ENCODE measurements at places on chromosomes 7 and 10.

- DNase-seq = no peak
These were observed 260.7 kb downstream of the KLF6 start for GRCh38 chr10:3524086-3524960.

DNA sequence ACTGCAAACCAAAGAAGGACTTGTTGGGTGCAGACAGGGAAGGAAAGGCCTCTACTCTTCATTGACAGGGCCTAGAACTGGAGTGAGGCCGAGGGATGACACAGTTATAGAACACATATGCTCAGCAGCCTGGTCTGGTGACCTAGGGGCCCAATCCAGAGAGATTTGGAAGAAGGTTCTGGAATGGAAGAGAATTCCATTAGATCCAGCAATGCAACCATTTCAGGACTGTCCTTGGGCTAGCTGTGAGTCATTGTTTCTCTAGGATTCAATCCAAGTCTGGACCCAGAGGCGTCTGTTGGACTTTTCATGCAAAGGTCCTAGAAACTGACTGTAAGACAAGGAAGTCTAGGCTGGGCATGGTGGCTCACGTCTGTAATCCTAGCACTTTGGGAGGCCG, 59.2 kb downstream of the WIPF3 start:
- no peak for DNase-seq

DNA sequence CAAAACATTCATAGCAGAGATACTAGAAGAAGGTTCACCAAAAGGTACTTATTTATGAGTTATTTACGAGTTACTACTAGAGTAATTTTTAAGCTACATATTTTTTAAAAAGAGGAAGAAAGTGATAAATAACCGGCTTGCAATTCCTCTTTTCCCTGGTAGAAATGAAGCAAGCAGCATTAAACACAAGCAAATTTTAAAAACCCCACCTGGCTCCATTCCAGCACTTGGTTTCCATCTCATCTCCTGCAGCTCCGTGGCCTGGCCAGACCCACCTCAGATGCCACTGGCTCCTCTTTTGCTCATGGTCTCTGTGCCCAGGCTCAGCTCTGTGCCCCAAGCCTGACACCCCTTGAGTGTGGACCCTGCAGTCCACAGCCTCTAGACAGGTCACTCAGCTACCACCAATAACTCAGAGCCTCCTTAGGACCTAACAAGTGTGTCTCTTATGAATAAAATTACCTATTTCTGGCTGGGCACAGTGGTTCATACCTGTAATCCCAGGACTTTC, 479.5 kb downstream of the TNS3 start:
- DNase-seq = no peak

DNA sequence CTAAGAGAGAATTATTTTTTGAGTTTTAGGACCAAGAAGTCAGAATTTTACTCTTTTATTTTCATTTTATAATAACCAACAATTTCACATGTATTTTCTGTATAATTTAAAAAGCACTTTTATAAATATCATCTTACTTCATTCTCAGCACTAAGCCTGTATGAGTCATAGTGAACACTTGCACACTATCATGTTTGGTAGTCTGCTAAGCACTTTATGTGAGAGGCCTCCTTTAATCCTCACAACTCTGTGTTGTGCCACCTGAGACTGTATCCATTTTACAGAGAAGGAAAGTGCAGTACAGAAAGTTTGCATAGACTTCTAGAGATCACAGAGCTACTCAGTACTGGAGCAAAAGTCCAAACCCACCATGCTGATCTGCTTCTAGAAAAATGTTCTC, 939.6 kb downstream of the NRG3 start:
- no peak for DNase-seq

DNA sequence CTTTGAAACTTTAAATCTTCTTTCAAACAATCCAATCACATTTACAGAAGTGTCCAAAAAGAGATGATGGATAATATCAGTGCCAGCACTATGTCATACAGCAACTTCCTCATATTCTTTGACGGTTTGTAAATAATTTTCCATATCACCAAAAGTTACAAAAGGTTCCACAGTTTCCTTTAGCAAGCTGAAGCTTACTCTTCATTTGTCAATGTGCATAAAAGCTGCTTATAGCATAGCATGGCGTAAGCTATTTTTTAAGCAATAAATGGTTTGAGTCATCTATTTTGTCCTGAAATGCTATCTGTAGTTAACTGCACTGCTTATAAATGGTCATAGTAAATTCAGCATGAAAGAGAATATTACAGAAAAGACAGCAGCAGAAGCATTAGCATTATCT, 95.1 kb downstream of the ETV1 start:
- DNase-seq = no peak

Measured in LoVo (cell line).